CD4-positive, alpha-beta T cell treated with Interferon alpha-2 for 1 hour (primary cell): ENCODE measurements at places on chromosomes 1 and 21.

DNA sequence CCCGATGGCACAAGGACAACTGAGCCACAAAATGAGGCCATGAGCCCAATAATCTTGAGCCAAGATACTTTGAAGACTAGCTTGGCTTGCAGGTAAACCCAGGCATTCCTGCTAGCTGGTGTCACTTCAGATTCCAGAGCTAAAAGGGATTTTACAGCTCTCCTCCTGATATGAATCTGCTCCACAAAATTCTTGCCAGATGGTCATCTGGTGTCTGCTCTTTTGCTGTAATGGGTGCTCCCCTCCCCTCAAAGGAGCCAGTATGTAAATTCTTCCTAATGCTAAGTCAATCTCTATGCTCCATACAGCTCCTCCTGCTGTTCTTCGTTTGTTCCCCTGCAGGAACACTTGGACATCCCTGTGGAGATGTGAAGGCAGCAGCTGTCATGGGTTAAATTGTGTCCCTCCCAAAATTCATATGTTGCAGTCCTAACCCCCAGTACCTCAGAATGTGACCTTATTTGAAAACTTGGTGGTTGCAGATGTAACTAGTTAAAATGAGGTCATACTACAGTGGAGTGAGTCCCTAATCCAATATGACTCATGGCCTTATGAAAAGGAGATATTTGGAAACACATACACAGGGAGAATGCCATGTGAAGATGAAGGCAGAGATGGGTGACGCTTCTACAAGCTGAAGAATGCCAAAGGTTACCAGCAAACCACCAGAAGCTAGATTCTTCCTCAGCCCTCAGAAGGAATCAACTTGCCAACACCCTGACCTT is 180.6 kb upstream of the PALMD start:
- no peak for DNase-seq

DNA sequence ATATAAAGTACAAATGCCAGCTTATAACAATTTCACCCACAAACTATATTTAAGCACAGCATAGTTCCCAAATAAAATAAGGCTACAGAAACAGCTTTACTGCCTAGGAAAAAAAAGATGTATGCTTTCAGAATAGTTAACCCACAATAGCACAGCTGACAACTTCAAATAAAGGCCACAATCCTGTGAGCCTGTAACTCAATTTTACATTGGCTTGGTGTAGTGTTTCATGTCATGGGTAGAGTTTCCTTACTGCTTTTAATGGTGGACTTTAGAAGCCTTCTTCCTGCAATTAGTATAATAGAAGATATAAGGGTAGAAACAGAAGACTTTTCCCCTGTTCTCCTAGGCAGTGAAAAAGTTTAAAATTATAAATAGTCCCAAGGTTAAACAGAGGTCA is 44.3 kb upstream of the ZC3H11B start:
- DNase-seq = no peak

GRCh38 chr1:97385536-97386277 is 535.1 kb downstream of the DPYD start:
- no peak for DNase-seq

GRCh38 chr1:232328486-232329102 is 301.3 kb downstream of the SIPA1L2 start:
- no peak for DNase-seq

GRCh38 chr1:33128781-33129180 is 47.8 kb downstream of the AZIN2 start:
- no peak for DNase-seq

DNA sequence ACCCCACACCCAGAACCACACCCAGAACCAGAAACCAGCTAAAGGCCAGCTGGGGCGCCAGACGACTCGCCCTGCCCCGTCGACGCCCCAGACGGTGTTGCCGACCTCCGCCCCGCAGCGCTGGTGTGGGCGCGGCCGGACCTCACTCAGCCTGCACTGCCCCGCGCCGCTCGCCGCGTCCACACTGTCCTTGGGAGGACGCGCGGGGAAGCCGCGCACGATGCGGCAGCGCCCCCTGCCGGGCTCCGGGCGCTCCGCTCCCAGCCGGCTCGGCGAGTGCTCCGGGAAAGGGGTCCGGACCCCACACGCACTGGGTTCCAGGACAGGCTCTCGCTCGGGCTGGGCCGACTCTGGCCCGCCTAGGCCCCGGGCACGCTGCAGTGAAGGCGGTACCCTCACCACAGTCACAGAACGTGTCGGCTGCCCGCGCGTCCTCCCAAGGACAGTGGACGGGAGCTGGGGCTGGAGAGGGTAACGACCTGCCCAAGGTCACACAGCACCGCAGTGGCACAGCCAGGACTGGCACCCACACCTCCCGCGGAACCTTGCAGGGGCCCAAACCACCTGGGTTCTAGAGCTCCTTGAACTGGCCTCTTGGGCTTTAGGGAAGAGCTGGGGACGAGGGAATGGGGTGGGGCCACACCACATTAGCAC is 90.2 kb downstream of the DMRTA2 start:
- peak; percentile 24 for DNase-seq

DNA sequence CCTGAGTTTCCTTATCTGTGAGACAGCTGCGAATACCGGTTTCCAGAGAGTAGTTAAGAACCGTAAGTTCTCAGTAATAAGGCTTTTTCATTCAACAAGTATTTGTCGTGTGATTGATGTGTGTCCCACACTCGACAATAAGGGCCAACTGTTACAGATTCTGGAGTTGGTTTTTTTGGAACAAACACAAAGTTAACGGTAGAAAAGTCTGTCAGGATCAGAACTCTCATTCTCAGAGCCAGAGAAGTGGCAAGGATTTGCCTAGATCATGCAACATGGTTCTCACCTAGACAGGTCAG is 837 bp downstream of the NUDC start:
- DNase-seq = no peak

- no peak for DNase-seq
Measured at GRCh38 chr1:235430991-235431390, 63.8 kb downstream of the TBCE start.

DNA sequence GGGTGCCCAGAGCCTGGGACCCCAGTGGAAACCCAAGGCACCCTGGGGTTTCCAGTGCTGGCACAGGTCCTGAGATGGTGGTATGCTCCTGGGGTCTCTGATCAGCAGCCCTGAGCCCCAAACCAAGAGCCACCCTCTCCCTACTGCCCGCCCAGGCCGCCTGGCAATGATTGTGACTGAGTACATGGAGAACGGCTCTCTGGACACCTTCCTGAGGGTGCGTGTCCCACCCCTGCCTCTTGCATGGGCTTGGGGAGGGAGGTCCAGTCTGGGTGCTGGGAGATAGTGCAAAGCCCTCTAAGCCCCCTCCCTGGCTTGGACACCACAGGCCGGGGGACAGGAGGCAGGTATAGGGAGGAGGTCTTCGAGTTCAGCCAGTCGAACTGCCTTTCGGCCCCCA is 34.7 kb downstream of the EPHA8 start:
- DNase-seq = no peak

DNA sequence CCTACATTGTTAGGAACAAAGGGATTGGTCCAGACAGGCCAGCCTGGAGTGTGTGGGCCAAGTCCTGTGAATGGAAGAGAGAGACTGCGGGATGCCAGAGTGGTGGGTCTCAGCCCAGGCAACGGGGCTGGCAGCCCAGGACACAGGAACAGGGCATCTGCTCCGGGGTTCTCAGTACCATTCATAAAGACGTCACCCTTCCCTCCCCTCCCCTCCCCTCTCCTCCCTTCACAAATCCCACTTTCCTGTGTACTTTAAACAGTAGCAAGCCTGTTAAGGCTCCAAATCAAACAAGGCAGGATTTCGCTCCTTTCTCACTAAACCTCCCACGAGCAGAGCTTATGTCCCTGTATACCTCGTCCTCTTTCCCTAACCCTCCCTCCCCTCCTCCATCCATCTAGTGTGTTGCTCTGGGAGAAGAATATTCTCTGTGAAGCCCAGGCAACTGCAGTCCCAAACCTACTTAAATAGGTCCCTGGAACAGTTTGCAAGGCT is 4.2 kb upstream of the PLXNA2 start:
- DNase-seq = no peak

- no peak for DNase-seq
Measured at GRCh38 chr1:78340006-78340405, 150.8 kb upstream of the PTGFR start.

GRCh38 chr1:201377611-201378092 is at the start of gene TNNT2:
TSS of gene TNNT2 (minus strand) at chr1:201377680. CDS start at chr1:201373254, 4,426 bp downstream.
- DNase-seq = no peak

- no peak for DNase-seq
Measured at GRCh38 chr1:20480243-20480944, 5.6 kb downstream of the CAMK2N1 start.

- no peak for DNase-seq
Measured at GRCh38 chr1:147892216-147892615, 10.4 kb upstream of the GJA8 start.

DNA sequence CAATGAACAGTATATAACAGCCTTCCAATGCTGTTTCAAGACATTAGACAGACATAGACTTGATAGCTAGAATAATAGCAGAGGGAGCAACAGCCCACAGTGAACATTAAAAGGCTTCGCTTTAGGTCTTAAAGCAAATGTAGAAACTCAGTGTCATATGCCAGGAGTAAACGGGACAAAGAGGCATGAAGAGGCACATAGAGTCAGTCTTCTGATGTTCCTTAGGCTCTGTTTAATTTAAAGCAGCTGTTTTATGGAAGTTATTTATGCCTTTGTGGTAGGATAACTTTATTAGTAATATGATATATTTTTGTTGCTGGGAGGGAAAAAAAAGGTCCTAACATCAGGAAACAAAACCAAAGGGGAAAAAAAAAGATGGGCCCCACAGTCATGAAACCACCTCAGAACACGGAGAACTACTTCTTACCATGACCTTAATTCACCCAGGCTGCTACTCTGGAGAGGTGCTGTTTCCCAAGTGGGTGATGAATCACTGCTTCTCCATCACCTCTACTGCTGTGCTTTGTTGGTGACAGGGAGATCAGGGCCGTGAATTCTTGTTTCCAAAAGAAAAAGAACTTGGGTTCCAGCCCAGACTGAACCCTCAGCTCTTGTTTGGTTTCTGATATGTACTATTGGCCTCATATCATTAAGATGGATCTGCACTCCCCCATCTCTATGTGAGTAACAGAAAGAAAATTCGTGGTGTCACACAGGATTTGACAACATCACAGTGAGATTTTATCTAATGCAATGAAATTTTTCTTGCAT is 616.9 kb downstream of the KIF26B start:
- no peak for DNase-seq

DNA sequence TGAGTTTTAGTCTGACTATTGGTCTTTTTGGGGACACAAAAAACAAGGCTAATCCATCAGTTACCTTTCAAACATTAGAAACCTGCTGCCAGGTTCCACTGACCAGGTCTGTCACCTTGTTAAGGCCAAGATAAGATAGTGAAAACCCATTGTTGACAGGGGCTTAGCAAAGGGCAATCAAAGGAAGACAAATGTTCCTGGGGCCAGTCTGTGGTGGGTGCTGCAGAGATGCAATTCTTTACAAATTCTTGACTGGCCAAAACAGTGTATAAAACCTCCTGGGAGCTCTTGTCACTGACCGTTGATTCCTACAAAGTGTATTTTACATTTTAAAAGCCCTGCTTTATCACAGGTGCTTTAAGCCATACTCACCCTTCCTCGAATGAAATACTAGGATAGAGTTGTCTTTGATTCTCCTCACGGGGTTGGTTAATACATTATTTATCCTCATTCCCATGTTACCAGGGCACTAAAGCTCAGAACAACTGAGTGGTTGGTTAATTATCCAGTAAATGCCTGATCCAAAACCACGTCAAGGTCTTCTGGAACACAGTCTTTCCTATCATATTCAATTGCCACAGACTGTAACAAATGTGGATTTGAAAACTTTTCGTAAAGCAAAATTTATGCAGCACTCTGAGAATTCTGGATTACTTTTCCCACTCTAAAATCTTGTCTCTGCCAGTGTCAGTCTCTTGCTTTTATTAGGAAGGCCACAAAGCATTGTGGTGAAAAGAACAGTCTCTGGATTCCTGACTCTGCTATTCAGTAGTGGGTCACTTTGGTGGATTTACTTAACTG is 77.2 kb downstream of the NRIP1 start:
- DNase-seq = no peak

- no peak for DNase-seq
Measured at GRCh38 chr1:162725301-162725837, 65.1 kb upstream of the HSD17B7 start.

DNA sequence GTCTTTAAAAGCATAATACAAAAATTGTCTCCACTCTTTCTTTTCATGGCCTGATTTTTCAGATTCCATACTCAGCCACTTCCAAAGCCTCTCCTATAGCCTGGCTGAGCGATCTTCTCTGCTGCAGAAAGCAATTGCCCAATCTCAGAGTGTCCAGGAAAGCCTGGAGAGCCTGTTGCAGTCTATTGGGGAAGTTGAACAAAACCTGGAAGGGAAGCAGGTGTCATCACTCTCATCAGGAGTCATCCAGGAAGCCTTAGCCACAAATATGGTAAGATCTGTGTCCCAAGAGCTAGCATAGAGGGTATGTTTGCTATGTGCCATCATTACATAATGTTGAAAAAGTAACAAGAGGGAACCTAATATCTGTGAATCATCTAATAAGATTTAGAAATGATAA is 130.7 kb upstream of the BMP8A start:
- no peak for DNase-seq

DNA sequence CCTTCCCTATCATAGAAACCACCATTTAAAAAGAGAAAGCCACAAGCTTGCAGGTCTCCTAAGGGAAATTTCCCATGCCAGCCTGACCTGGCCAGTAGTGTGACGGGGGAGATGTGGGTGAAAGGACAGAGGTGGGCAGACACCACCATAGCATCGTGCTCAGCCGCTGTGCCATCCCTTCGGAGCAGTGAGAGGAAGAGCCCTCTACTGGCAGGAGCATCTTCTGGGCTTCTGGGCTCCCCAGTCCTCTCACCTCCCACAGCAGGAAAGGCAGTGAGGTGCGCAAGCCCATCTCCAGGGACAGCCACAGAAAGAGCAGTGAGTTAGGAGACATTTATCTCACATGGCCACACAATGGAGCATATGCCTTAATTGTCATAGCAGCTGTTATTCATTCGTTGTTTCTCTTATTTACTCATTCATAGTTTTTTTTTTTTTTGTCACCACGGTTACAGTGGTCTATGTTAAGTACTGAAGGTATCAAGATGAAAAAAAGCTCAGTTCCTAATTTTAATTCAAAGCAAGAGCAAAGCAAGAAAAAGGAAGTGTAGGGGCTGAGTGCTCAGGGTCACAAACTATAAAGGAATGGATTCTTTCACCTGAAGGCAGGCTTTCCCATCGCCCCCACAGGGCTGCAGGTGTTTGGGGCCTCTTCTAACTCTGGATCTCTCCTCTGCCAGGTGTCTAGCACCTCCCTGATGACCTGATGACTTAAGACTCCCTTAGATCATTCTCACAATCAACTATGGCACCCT is 48.8 kb upstream of the CAMK1G start:
- no peak for DNase-seq

DNA sequence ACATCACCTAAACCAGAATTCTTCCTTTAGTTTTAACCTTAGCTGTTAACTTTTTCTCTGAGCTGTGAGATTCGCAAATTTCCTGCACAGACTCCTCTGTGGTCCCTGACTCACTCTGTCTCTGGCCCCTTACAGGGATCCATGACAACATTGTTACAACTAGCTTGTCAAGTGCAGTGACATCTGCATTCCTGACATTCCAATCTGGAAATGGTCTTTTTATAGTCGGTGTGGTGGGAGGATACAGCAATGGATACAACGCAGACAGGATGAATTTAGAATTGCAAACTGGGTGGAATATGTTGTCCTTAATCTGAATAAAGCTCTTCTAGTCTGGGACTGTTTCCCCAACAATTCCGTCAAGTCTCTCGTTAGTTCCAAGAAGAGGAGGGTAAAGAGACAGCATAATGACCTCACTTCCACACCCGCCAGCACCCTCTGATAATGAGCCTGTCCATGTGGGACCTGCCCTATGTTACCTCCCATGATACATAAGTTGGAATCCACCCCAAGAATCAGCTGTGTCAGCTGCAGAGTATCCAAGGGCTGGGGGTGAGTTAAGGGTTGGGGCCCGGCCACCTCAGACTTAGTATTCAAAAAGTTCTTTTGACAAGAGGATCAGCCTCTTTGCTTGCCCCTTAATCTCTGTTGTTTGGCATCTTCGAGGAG is 49.4 kb downstream of the ILDR2 start:
- DNase-seq = no peak
